T-helper 9 cell (primary cell): ENCODE measurements at places on chromosomes 3 and 15.

- no peak for DNase-seq
Measured at GRCh38 chr3:125187599-125187910, 25.0 kb downstream of the SLC12A8 start.

DNA sequence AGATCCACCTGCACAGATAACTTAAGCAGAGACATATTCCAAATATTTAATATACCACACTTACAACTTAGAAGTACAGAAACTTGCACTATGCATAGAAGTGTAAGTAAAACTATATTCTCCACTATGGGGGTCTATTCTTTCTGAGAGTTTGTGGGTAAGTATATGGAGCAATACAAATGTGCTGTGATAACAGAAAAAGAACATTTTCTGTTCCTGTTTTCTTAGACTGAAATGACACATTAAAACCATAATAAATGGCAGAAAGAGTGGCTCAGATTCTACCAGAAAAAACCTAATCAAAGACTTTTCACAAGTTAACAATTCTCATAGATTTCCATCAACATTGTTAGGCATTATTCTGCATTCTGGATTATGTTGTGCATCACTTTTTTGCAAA lies 96.6 kb upstream of the WNT7A start:
- DNase-seq, result no peak

DNA sequence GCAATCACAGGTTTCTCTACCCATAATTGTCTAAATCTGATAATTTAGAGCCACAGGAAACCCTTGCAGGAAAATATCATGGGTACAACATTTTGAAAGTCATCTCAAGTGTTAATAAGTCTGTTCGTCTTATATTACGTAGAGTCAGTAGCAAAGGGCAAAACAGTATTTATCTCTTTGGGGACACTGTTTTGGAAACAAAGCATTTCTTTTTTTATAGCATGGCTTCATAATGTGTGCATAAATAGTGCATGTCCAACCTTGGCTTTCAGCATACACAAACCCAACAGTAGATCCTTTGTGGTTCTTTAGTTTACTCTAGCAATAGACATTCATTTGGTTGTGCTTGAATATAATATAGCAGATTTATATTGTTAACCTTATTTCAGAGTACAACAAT lies 24.0 kb downstream of the ST3GAL6 start:
- no peak for DNase-seq

DNA sequence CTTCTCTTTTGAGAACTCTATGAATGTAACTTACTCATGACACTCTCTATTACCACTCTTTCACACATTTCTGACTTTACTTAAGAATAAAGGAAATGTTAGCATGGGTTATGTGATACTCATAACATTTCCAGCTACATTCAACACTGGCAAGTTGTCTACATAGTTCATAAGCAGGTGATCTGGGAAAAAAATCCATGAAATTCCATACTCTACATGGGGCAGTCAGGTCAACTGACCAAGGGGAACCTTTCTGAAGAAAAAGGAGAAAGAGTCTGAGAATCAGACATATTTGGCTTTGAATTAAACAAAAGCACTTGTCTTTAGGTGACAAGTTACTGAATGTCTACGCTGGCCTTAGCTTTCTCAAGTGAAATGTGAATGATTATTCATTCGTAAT lies 329.1 kb upstream of the ROBO1 start:
- no peak for DNase-seq

DNA sequence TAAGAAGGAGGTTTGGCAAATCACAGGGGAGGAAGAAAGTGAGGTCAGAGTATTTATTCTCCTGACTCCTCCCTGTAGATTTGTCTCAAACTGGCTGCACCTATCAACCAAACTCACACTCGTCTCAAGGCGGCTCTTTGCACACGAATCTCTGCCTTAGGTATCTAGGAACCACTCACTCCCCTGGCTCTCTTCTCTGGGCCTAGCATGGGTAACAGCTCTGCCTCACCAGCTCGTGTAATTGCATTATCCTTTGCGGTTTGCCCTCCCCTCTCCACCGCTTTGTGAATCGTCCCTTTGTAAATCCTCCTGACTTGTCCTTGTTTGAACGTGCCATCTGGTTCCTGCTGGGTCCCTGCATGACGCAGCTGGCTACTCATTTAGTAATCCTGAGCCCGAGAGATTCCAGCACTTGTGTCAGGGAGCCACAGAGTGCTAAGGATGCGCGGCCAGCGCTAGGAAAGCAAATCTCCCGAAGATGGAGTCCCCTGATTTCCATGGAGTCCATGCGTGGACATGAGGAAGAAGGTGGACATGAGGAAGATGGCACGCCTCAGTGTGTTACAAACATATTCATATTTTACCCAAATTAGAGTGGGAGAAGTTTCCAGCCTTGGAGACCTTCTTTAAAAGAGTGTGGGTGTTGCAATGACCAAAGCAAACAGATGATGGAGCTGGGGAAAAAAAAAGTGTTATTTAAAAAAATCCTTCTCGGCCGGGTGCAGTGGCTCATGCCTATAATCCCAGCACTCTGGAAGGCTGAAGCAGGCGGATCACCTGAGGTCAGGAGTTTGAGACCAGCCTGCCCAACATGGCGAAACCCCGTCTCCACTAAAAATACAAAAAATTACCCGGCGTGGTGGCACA lies 26.7 kb downstream of the NRROS start:
- no peak for DNase-seq

- no peak for DNase-seq
Measured at GRCh38 chr15:68377766-68378165, 54.2 kb downstream of the ITGA11 start.

DNA sequence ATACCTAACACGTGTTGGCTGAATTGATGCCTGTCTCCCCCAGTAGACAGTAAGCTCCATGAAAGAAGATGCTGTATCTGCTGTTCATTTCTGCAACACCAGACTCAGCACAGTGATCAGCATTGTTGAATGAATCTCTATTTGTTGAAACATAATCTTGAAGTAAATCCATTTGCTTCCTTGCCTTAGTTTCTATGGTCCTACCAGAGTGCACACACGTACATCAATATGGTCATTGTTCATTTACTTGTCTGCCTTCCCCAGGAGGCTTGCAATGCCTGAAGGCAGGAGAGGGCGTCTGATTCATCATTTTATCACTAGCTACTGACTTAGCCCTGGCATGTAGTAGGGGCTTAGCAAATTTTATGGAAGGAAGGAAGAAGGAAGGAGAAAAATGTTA lies 19.2 kb downstream of the RBP2 start:
- no peak for DNase-seq

GRCh38 chr15:89362203-89363101 lies 27.8 kb upstream of the POLG start:
- no peak for DNase-seq

- no peak for DNase-seq
Measured at GRCh38 chr3:31687020-31687802, 154.5 kb downstream of the STT3B start.

GRCh38 chr15:60379525-60380274 lies 18.1 kb downstream of the ANXA2 start:
- DNase-seq, result no peak

GRCh38 chr3:96991231-96991630 lies 176.8 kb downstream of the EPHA6 start:
- no peak for DNase-seq

GRCh38 chr15:72970933-72971760 lies 81.1 kb upstream of the NEO1 start:
- DNase-seq, result no peak

- DNase-seq, result no peak
Measured at GRCh38 chr3:87121856-87122255, 105.3 kb upstream of the CHMP2B start.

GRCh38 chr3:136898954-136899353 lies 36.9 kb downstream of the NCK1 start:
- no peak for DNase-seq

- DNase-seq, result no peak
Measured at GRCh38 chr3:197022405-197023231, 7.0 kb downstream of the MELTF start.

GRCh38 chr3:119378259-119378803 lies 84.1 kb downstream of the ARHGAP31 start:
- DNase-seq, result no peak

DNA sequence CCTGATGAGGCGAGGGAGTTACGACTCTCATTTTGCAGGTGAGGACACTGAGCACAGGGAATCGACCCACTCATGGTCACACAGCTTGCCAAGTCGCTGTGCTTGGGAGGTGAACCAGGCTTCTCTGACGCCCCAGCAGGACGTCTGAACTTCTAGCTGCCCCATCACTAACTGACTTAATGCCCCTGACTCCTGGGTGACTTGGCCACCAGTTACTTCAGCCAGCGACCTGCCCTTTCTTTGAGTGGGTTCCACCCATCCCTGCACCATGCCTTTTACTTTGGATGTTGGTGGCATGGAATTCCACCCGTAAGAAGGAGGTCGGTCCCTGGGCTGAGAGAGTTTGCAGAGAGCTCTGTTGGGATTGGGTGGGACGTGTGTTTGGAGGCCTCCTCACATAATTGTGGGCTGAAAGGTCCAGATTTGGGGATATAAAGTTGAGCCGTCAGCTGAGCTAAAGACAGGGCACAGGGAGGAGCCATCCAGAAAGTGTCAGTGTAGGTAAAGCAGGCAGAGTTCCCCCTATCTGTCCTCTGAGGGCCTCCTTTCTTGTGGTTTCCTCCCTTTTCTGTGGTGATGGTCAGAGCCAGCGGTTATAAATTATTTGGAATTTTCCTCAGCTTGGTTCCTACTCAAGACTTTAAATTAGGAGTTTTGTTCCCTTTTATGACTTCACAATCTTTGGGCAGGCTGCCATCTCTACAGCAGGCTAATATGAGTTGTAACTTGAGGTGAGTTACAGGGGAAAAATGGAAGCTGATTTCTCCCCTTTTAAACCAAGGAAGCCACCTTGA lies 55.0 kb downstream of the FLNB start:
- no peak for DNase-seq
